ENCODE measurements at places on chromosomes 7 and 10.

DNA sequence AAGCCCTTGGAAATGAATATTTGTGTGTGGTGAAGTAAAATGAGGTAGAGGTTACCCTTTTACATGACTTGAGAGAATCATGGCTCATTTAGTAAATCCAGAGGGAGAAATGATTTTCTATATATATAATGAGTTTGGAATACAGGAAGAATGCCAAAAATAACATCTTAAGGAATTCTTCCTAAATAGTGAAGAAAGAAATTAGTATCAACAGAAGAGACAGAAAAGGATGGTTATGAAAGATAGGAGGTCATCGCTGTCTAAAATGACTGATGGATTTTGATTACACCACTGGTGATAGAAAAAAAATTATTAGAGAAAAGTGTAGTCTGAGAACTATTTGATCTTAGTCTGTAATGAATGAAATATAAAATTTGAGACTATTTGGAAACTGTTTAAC lies 283.0 kb downstream of the ADK start:
- no peak overlapping the region for H3K4me3 ChIP-seq
- no peak overlapping the region for H3K27ac ChIP-seq

GRCh38 chr7:9488555-9488954 lies 1055.1 kb downstream of the NXPH1 start:
- no peaks in the 10 kb centered on the region for H3K27me3 ChIP-seq
- H3K36me3 ChIP-seq: no peaks in the 10 kb centered on the region
- H3K4me3 ChIP-seq: no peak overlapping the region
- DNase-seq: no peak

- H3K36me3 ChIP-seq: no peaks in the 10 kb centered on the region
- no peaks in the 10 kb centered on the region for H3K4me1 ChIP-seq
- H3K27me3 ChIP-seq: no peaks in the 10 kb centered on the region
- no peak for DNase-seq
These were observed 138.9 kb downstream of the GRID1 start for GRCh38 chr10:86227501-86228258.

DNA sequence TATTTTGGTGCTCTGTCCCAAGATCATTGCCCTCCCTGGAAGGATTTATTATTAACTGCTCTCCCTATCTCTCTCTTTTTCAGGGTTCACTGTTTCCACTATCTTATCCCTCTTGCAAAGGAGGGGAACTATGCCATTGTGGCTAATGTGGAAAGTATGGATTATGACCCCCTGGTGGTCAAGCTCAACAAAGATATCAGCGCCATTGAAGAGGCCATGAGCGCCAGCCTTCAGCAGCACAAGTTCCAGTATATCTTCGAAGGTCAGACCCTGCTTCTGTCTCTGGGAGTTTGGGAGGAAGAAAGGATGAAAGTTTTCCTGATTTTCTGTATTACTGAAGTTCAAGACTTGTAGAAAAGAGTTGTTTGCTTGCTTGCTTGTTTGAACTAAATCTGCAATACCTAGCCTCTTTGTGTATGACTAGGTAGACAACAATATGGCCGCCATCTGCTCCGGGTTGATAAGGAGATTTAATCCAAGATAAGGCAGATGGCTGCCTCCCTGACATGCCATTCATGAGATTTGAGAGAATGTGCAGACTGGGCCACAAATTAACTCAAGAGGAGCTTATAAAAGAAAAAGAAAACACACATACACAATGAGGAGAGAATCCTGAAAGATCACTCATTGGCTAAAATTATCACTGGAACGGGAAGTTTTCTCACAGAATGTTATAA lies 122.2 kb upstream of the LRGUK start:
- no peak overlapping the region for H3K4me3 ChIP-seq
- H3K4me1 ChIP-seq: no peaks in the 10 kb centered on the region
- peaks cover 6% of the 10 kb centered on the region for H3K36me3 ChIP-seq
- H3K27me3 ChIP-seq: no peaks in the 10 kb centered on the region
- DNase-seq: no peak
- H3K27ac ChIP-seq: no peak overlapping the region

DNA sequence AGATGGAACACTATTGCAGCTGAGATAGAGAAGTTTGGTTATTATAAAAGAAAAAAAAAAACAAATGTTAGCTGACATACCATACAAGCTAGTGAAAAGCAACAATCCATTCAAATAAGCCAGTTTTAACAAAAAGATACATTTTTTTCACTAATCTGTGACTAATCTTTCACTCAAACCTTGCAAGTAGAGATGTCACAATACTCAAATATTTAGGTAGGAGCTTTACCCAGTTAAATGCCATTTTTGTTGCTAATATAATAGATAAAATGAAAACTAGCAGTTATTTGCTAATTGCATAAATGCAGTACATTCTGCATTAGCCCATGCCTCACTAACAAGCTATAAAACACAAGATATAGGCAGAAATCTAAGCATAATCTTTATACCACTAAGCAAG lies 123.6 kb downstream of the BTAF1 start:
- no peaks in the 10 kb centered on the region for H3K36me3 ChIP-seq
- peaks cover 10% of the 10 kb centered on the region for H3K4me1 ChIP-seq
- H3K27me3 ChIP-seq: no peaks in the 10 kb centered on the region
- DNase-seq: no peak

GRCh38 chr7:44740055-44740454 lies 8.6 kb upstream of the ZMIZ2 start:
- DNase-seq: no peak
- no peaks in the 10 kb centered on the region for H3K36me3 ChIP-seq
- H3K27ac ChIP-seq: no peak overlapping the region
- no peaks in the 10 kb centered on the region for H3K27me3 ChIP-seq
- peaks cover 7% of the 10 kb centered on the region for H3K4me1 ChIP-seq

DNA sequence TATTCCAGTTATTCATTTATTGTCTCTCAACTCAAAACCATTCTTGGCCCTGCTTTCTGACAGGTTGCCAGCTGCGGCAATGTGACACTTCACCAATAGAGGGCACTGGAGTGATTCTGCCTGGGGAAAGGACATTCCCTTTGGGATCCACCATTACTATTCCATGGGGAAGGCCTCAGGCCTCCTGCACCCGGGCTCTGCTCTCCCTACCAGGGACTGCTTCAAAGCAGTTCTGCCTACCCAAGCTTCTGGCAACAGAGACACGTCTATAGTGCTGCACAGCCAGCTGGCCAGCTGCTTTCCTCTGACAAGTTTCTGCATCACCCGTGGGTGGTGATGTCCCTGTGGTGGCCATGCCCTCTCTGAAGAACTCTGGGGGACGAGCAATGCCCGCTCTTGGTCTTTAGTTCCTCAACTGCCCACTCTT lies 163.8 kb downstream of the ELMO1 start:
- peaks cover 33% of the 10 kb centered on the region for H3K36me3 ChIP-seq
- DNase-seq: no peak
- no peak overlapping the region for H3K4me3 ChIP-seq
- no peak overlapping the region for H3K27ac ChIP-seq
- peaks cover 41% of the 10 kb centered on the region for H3K4me1 ChIP-seq
- H3K27me3 ChIP-seq: no peaks in the 10 kb centered on the region

DNA sequence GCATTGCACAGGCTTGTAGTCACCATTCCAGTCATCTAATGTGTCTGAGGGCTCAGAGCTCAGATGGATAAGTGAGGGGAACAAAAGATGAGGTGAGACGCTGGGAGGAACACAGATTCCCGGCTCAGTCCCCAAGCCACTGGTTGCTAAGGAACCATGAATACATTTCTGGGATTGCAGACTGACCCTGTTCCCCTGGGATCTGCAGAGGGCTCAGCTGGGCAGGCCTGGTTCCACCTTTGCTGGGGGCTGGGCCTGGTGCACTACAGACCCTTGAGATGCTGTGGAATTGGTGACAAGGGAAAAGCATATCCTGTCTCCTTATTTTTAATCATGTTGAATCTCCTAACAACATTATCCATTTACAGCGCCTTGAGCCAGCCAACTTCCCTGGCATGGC lies 19.2 kb downstream of the ELFN1 start:
- H3K4me3 ChIP-seq: no peak overlapping the region
- peaks cover 5% of the 10 kb centered on the region for H3K27me3 ChIP-seq
- no peaks in the 10 kb centered on the region for H3K36me3 ChIP-seq

DNA sequence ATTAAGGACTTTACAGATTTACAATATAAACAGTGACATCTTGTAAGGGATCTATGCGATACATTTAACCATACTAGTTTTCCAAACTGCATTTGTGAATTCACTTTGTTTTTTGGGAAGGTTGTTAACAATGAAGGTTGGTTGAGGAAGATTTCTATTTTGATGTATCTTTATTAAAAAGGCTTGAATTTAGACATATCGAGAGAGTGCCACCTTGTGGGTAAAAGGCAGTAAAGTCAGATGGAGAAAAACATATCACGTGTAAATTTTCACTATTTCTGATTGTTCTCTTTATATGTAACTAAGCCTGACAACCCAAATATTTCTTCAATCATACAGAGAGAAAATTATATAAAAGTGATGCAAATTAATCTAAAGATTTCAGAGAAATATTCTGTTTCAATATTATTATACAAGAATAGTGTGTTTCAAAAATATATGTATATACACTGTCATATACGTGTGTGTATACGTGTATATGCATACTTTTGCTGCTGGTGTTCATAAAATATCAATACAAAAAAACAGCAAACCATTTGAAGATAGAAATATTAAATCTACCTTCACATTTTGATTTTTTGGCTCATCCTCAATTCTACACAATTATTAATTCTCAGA lies 988.6 kb downstream of the SORCS1 start:
- H3K27me3 ChIP-seq: no peaks in the 10 kb centered on the region
- H3K4me1 ChIP-seq: no peaks in the 10 kb centered on the region
- no peak overlapping the region for H3K4me3 ChIP-seq
- no peak for DNase-seq
- no peak overlapping the region for H3K27ac ChIP-seq

GRCh38 chr10:127398140-127398970 lies 150.8 kb upstream of the NPS start:
- DNase-seq: no peak
- no peaks in the 10 kb centered on the region for H3K27me3 ChIP-seq
- H3K27ac ChIP-seq: no peak overlapping the region
- H3K36me3 ChIP-seq: no peaks in the 10 kb centered on the region

DNA sequence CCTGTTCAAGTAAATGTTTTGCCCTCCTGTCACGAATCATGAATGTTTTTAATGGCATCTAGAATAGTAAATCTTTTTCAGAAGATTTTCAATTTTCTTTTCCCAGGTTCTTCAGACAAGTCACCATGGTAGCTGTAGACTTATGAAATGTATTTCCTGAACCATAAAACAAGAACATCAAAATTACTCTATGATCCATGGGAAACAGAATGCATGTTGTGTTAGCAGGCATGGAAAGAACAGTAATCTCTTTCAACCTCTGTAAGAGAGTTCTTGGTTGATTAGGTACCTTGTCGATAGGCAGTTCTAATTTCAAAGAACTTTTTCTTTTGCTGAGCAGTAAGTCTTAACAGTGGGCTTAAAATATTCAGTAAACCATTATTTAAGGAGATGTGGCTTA lies 17.6 kb downstream of the AKR1C1 start:
- H3K27me3 ChIP-seq: no peaks in the 10 kb centered on the region
- no peaks in the 10 kb centered on the region for H3K4me1 ChIP-seq
- no peak overlapping the region for H3K27ac ChIP-seq
- DNase-seq: no peak

DNA sequence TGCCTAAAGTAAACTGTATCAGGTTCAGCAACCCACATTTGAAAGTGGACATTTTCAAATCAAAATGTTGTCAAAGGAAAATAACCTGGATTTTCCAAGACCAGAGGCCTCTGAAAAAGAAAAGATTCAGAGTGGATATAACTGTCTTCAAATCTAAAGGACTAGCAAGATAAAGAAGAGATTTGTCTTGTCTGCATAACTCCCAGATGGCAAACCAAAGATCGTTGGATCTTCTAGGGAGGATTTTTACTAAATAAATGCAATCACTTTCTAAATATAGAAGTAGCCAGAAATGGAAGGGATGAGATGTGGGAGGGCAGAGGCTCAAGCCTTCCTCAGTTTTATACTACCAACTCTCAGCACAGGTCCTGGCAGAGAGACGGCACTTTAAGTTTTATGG lies 39.0 kb downstream of the CABCOCO1 start:
- H3K36me3 ChIP-seq: no peaks in the 10 kb centered on the region
- no peak overlapping the region for H3K4me3 ChIP-seq
- H3K4me1 ChIP-seq: no peaks in the 10 kb centered on the region
- peaks cover 9% of the 10 kb centered on the region for H3K27me3 ChIP-seq
- no peak overlapping the region for H3K27ac ChIP-seq

- no peaks in the 10 kb centered on the region for H3K36me3 ChIP-seq
- H3K4me1 ChIP-seq: no peaks in the 10 kb centered on the region
- DNase-seq: no peak
- H3K27ac ChIP-seq: no peak overlapping the region
- H3K4me3 ChIP-seq: no peak overlapping the region
These were observed 5.4 kb upstream of the PPP1R9A start for GRCh38 chr7:94901981-94902380.

GRCh38 chr10:84188815-84189214 lies 5.5 kb upstream of the CDHR1 start:
- no peak overlapping the region for H3K27ac ChIP-seq
- no peaks in the 10 kb centered on the region for H3K4me1 ChIP-seq
- no peak for DNase-seq
- peaks cover 15% of the 10 kb centered on the region for H3K27me3 ChIP-seq
- no peak overlapping the region for H3K4me3 ChIP-seq
- H3K36me3 ChIP-seq: no peaks in the 10 kb centered on the region

- no peaks in the 10 kb centered on the region for H3K4me1 ChIP-seq
- no peaks in the 10 kb centered on the region for H3K27me3 ChIP-seq
- no peak overlapping the region for H3K27ac ChIP-seq
- H3K36me3 ChIP-seq: no peaks in the 10 kb centered on the region
These were observed 140.9 kb downstream of the AUTS2 start for GRCh38 chr7:69739190-69739589.

DNA sequence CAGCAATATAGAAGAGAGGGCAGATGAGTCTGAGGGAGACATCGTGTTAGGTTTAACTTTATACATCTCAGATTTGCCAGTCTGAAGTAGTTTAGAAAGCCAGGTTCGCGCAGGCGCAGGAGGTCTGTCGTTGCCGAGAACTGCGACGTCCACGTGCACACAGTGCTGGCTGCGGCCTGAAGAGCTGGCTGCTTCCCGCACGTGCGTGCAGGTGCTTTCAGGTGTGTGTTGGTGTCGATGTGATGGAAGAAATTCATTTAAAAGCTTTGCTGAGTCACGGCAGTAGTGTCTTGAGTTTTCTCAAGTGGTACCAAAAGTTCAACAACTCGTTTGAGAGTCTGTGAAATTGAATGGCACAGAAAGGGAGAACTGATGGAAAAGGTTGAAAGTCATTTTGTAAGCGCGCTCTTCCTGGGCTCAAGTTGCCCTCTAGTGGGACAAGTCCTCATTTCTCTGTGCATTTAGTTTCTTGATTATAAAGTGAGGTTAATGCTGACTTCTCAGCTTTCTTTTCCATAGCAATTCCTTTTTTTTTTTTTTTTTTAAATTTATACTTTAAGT lies 18.6 kb downstream of the WDR37 start:
- H3K4me3 ChIP-seq: no peak overlapping the region
- H3K27me3 ChIP-seq: no peaks in the 10 kb centered on the region
- H3K4me1 ChIP-seq: peaks cover 7% of the 10 kb centered on the region

- H3K4me3 ChIP-seq: no peak overlapping the region
- peak overlapping the region; percentile 91 for H3K27ac ChIP-seq
- no peaks in the 10 kb centered on the region for H3K27me3 ChIP-seq
- H3K36me3 ChIP-seq: peaks cover 12% of the 10 kb centered on the region
- peak; percentile 19 for DNase-seq
- peaks cover 22% of the 10 kb centered on the region for H3K4me1 ChIP-seq
These were observed 7.3 kb downstream of the FGFBP3 start for GRCh38 chr10:91901784-91902677.

GRCh38 chr7:16765436-16765859 lies 11.9 kb downstream of the TSPAN13 start:
- DNase-seq: no peak
- no peak overlapping the region for H3K4me3 ChIP-seq
- H3K36me3 ChIP-seq: no peaks in the 10 kb centered on the region
- H3K27me3 ChIP-seq: peaks cover 7% of the 10 kb centered on the region
- no peak overlapping the region for H3K27ac ChIP-seq

- no peak overlapping the region for H3K27ac ChIP-seq
- no peak overlapping the region for H3K4me3 ChIP-seq
- H3K27me3 ChIP-seq: peaks cover 65% of the 10 kb centered on the region
- DNase-seq: no peak
- H3K4me1 ChIP-seq: peaks cover 12% of the 10 kb centered on the region
These were observed 14.9 kb upstream of the MXI1 start for GRCh38 chr10:110192552-110192951.

Measured in activated T-helper 2 cell treated with anti-CD3 and anti-CD28 coated beads, Interferon-gamma antibody, Interleukin-2, Interleukin-4, amounts not matched to agents 10 μg/mL and 5 μg/mL and 100 μg/mL, durations not matched to agents 14 hours and 24 hours and 36 hours (primary cell).